ENCODE measurements at places on chromosomes 12 and 14.

- no peak for DNase-seq
Measured at GRCh38 chr12:6469092-6469491, 1.4 kb downstream of the VAMP1 start.

- no peak for DNase-seq
Measured at GRCh38 chr12:131123817-131124216, 170.1 kb downstream of the ADGRD1 start.

DNA sequence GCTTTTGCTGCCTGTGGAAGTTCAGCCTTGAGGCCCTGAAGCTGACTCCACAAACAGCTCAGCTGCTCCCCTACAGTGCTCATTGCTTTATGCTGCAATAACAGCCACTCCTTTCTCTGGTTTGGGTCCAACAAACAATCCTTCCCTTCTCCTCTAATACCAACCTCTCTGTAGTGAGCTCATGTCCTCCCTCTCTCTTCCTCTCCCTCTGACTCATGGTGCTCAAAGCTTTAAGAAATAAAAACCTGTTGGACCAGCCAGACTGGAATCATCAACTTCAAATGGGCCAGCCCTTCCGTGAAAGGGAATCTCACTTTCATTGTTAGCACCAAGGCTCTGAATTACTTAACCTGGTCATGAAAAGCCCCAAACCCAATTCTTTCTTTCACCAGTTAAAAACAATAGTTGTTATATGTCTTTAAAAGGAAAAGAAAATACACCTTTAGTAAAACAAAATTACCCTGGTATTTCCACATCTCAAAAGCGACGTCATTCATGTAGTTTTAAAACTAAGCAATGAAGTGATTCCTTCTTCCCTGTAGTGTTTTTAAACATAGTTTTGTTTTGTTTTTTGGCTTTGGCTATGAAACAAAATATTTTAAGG is 126.4 kb downstream of the DUSP6 start:
- DNase-seq: peak; percentile 19

GRCh38 chr12:77943466-77943865 is 112.8 kb downstream of the NAV3 start:
- DNase-seq: no peak

GRCh38 chr12:100980856-100981255 is 186.3 kb downstream of the ANO4 start:
- no peak for DNase-seq

- DNase-seq: no peak
Measured at GRCh38 chr14:102799684-102800562, 22.7 kb downstream of the TRAF3 start.

Measured in stimulated activated CD4-positive, alpha-beta T cell treated with anti-CD3 and anti-CD28 coated beads, Interleukin-2, amount 100 ng/mL, for 24 hours (primary cell).